ENCODE measurements at places on chromosomes 5 and 9.

DNA sequence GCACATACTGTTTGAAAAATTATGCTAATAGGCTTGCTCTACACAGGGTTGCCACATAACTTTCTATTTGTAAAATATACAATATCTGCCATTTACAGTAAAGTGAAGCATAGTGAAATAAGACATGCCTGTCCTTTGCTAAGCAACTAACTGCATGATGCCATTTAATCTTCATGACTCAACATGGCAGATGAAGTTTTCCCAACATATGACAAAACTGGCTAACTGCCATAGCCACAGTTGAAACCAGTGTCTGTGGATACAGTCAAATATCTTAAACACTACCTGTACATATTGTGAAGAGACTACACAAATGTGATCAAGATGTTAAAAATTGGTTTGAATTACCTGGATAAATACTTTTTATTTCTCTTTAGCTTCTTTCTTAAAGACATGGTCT is 3.1 kb upstream of the DMAC1 start:
- no peak for DNase-seq

- DNase-seq: no peak
These were observed 2.1 kb downstream of the CA9 start for GRCh38 chr9:35675732-35676392.

GRCh38 chr5:38994324-38994927 is 79.8 kb downstream of the RICTOR start:
- no peak for DNase-seq

DNA sequence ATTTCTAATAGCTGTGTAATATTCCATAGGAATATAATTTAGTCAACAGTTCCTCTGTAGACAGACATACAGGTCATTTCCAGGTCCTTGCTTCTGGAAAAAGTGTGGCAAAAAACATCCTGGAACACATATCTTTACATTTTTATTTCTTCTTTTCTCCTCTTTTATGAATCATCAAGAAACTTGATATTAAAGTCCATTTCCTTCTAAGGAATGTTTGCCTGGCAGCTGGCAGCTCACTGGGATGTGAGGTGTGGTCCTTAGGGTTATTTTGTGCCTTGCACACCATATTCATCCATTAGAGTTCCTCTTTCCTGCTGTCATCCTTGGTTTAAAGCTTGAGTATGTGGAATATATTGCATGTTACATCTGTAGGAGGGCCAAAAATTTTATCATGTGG is 122.0 kb downstream of the GALNT10 start:
- DNase-seq: no peak

- no peak for DNase-seq
These were observed 14.0 kb downstream of the UBAP2 start for GRCh38 chr9:34034698-34035065.

DNA sequence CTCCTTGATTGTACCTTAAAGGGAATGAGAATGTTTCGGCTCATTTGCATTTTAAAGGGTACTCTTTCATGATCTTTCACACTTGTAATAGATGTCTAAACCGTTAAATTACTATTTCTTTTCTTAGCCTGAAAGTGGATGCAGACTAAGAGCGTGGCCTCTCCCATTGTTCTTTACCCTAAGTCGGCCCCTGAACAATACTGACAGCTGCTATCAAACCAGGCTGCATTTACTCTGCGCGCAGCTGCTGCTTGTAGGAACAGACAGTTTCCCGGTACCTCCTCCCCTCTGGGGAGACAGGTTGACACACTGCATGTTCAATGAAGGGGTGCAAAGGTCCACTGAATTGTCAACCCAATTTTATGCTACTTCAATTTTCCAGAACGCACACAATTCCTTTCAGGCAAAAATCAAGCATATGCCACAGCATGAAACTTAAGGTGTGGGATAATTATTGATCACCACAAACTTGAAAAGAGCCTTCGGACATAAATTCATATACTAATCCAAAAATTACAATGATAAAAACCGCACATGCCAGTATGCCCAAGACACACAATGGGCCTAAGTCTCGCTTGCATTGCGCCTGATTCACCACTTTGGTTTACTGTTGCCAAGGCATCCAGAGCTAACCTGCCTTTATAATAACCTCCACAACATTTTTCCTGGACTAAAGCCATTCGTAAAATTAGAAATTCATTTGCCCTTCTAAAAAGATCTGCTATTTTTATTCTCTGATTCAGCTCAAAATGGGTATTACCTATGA is 39.7 kb downstream of the TLE1 start:
- no peak for DNase-seq

DNA sequence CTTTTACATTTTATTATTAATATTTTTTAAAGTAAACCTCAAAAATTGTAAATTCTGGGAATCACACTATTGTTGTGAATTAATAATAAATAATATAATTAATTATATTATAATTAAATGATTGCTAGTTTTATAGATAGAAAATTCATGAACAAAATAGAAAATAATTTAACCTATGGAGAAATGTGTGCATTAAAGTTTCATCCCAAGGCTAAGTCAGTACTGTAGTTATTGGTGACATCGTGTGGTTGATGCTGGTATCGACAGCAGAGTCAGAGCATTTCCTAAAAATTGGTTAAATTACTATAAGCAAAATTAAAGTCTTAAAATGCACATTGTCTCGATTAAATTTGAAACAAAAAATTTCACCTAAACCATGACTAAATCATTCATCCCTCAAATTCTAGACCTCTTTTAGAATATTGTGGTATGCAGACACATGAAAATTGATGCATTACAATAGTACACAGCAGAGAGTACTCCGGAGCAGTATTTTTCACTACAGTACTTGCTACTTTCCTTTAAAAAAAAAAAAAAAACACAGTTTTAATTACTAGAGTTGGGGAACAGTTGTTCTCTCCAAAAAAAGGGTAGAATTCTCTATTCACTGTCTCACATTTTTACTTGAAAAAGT is 73.9 kb downstream of the RORB start:
- no peak for DNase-seq

Measured in NCI-H187 (cell line).